ENCODE measurements at places on chromosomes 2 and 18.

DNA sequence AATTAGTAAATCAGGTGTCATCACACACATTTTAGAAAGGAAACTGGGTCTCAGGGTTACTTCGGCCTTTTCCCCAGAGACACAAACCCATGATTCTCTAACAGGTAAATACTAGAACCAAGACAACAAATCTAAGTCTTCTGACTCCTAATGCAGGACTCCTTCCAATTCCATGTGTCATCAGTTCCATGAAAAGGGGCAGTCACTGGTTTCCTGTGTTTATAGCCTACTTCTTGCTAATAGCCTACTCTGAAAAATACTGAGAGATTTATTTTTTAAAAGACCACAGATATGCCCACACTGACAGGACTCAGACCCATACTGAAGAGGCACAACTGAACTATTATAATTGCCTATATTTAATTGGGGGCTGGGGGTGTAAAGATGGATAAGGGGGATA is 33.0 kb downstream of the RAB1A start:
- DNase-seq: no peak

DNA sequence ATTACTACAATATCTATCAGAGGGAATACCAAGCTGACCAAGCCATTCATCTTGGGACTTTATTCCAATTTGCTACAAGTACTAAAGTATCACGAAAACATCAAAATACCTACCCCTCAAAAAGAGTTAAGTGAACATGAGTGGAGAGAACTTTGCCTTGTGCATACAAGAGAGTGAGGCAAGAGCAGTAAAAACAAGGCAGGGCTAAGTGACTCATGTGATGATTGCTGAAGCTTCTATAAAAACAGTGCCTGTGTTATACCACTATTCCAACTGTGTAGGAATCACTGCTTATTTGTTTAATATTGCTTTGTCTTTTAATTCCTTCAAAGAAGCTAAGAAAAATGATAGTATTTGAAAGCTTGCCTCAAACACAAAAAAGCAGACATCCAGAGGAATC is 61.2 kb downstream of the FARSB start:
- DNase-seq: no peak

- DNase-seq: no peak
Observed at GRCh38 chr2:213315168-213315876, 31.1 kb downstream of the SPAG16 start.

GRCh38 chr2:214069254-214069653 is 341.6 kb upstream of the VWC2L start:
- no peak for DNase-seq

DNA sequence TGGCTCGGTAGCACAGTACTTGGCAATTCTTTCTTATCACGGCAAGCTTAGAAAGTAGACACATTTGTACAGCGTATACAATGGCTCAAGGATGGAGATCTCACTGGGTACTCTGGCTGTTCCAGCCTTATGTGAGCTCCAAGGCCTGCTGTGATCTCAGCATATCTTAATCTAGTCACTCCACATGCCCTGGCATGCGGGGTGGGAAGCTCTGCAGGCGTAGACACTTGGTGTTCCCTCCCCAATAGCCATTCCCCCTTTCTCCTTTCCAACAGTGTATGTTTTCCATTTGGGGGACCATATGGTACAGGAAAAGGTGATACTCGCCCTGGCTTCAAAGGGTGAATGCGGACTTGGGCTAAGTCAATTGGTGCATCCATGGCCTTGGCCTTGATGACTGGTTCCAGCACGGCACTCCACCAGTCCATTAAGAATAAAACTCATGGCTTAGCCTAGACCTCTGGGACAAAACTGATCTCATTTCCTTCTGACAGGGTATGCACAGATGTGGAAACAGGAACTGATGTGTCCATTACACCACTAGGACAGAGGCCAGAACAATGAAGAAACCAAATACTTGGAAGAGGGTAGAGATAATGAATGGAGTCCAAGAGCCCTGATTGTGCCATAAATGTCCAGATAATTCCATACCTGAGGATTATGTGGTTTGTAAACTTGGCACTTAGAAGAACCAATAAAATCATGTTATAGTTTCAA is 28.4 kb downstream of the TGIF1 start:
- DNase-seq: no peak

DNA sequence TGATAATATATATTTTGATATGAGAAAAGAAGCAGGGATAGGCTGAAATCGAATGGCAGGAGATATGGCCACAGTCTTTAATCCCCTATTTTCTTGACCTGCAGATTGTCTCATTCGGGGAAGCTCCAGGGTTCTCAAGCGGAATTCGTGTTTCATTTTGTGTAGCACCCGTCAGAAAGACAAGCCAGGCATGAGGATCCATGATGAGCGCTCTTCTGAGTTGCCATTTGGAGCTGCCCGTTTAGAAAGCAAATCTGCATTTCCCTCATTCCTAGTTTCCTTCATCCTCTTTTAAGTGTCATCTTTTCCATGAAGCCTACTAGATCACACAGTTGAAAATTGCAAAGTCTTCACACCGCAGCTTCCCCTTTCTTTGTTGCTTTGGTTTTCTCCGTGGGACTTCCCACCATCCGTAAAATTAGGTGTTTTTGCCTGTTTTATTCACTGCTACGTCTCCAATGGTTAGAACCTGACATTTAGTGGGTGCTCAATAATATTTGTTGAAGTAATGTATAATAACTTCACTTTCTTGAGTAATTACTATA is 16.9 kb downstream of the HNMT start:
- DNase-seq: no peak

DNA sequence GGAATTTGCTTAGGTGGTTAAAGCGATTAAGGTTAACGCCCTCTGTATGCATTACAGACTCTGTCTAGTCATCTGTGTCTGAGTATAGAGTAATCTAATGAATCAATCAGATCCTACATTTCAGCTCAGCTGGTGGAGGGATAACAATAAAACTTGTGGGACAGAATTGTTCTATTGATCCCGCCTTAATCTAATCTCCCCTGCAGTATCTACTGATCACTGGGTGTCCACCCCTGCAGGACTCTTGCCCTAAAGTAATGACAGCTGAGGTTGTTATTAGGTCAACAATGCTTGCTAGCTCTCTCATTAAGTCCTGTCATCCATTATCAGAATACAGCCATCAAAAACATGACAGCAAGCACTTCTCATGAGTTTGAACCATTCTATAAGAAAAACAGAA is 462.6 kb upstream of the TMEFF2 start:
- DNase-seq: no peak

DNA sequence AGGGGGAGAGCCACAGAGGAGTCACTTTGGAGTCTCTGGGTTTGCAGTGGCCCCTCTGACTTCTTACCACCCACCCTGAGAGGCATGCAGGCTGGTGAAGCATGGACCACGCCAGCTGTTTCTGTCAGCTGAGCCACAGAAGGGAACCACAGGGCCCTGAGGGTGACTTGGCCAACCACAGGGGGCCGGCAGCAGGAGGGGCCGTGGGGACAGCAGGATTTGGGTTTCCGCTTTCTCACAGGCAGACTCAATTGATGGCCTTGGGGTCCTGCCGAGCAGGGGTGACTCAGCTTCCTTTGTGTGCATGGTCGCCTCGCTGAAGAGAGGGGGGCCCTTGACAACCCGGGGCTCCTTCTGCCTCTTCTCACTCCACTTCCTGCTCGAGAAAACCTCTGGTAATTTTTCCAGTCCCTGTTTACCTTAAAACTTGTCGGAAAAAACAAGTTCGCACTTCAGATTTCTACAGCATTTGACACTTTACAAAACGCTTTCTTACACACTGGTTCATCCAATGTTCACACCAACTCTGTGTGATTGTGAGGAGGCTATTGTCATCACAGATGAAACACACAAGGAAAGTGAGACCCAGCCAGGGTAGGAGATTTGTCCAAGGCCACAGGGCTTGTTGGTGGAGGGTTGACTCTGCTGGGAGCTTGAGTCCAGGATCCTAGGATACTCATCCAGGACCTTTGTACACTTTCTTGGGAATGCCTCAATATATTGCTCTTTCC is 311.2 kb downstream of the LPIN1 start:
- DNase-seq: peak; percentile 33

GRCh38 chr18:56089612-56090258 is 501.7 kb upstream of the TCF4 start:
- DNase-seq: no peak

DNA sequence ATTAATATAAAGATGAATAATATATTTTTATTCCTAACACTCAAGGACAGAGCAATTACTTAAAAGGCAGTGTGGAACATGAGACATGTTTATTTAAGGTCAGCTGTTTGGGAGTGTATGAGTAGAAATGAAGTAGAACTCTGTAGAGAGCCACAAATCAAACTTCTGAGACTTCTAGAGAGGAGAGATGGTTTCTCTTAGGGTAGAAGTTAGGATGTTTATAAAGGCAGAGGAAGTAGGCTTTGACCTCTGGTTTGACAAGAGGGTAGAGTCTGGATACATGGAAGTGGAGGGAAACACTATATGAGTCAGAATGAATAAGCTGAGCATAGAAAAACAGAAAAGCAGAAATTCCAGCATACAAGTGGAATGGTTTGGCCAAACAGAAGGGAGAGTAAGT is 262.1 kb upstream of the KLHL14 start:
- no peak for DNase-seq

GRCh38 chr2:197992482-197993133 is 188.2 kb downstream of the PLCL1 start:
- DNase-seq: no peak

DNA sequence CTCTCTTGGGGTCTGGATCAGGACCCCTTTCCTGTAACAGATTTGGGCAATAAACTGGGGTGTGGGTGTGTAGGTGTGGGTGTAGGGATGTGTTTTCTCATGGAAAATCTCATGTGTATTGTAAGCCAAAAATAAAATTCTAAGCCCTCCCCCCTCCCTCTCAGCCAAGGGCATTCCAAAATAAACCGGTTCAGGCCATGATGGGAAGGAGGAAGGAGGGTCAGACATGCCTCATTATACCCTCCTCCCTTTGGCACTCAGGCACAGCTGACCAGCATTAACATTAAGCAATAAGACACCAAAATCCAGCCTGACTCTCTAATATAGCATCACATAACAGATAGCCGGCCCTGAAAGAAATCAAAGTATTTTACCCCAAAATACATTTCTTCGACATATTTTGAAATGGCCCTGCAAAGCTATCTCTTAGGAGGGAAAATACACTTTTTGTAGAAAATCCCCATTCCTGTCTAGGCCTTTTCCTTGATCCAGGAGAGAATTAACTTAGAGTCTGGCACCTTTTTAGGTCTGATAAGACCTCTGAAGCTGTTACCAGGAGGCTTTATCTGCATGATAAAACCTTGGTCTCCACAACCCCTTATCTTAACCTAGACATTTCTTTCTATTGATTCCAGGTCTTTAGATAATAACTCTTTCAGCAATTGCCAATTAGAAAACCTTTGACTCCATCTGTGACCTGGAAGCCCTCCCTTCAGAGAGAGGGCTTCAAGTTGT is 128.7 kb upstream of the COL5A2 start:
- DNase-seq: no peak

GRCh38 chr18:7879717-7880116 is 312.6 kb downstream of the PTPRM start:
- DNase-seq: no peak

- DNase-seq: no peak
Observed at GRCh38 chr2:18566145-18566769, 5.8 kb upstream of the RDH14 start.

DNA sequence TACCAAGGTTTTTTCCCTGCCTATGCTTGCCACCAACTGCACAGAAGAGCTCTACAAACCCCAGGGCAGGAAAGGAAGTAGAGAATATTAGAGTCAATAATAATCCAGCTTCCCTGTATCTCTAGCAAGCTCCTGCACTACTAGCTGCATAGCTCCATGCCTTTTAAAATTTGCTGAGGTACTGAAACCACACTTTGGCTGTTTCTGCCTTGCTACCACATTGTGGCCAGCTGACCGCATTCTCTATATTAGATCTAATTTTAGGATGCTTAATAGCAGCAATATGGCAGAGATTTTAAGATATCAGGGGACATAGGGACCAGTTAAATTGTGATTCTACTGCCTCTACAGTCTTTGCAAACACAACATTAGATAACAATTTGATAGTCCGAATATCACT is 534.6 kb downstream of the MBD2 start:
- no peak for DNase-seq

- DNase-seq: no peak
Observed at GRCh38 chr2:67075530-67076238, 321.4 kb upstream of the ETAA1 start.

GRCh38 chr18:46042571-46043123 is 29.4 kb downstream of the PSTPIP2 start:
- DNase-seq: no peak

DNA sequence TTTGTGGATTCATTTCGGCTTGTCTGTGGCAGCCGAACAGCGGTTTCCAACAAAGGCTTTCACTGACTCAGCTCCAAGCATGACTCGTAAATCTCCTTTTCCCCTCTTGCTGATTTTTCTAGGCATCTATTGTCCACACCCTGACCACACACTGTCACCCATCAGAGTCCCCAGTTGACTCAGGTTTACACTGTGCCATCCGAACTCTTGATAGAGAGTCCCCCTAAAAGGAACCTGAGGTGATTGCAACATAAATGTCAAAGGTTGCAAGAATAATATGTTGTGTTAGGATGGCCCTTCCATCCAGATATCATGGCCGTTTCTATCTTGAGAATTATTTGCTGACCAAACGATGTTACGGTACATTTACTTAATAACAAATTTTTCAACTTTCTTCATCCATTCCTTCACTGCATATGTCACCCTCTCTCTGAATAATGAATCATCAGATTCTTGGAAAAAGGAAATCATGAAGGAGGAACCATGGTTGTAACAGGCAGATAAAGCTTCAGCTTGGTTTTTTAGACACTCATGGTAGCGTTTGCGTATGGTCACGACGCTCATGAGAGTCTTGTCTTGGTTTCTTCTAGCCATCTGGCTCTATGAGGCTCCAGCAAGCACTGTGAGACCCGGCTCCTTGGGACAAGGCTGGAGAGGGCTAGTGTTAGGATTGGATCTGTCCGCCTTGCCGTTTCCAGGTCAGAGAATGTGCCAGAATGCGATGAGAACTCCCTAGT is 72.1 kb downstream of the NPAS2 start:
- no peak for DNase-seq

DNA sequence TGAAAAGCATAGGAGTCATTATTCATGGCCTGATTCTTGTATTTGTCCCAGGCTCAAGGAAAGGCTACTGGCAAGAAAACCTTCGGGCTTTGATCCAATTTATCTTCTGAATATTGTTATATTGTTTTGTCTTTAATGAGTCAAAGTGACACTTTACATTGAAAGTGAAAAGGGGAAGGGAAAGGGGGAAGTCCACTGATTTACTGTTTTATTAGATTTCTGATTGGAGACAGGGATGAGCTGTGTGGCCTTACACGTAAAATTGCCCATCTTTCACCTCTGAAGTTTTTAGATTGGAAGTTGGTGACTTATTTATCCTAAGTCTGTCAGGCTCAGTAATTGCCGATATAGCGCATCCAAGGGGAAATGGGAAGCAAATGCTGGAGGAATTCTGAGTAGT is 843.8 kb upstream of the LRRTM1 start:
- no peak for DNase-seq
